ENCODE measurements at places on chromosomes 7 and 10.

DNA sequence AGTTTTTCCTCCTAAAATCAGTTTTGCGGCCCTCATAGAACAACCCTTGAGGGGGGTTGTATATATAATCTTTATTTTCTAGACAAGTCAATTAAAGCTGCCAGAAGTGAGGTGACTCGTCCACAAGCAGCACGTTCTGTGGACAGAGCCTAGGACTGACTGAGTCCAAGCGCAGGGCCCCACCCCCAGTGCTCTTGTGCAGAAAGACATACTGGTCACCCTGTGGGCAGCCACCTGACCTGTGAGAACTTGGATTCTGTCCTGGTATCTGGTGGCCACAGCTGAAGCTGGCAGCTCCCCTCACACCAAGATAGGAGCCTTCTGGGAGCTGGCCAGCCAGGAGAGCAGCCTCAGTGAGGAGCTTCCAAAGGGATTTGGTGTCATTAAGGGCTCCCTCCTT, 89.3 kb downstream of the GRK5 start:
- DNase-seq = no peak

- DNase-seq = no peak
These were observed 25.7 kb downstream of the MRPS33 start for GRCh38 chr7:140989068-140989467.

DNA sequence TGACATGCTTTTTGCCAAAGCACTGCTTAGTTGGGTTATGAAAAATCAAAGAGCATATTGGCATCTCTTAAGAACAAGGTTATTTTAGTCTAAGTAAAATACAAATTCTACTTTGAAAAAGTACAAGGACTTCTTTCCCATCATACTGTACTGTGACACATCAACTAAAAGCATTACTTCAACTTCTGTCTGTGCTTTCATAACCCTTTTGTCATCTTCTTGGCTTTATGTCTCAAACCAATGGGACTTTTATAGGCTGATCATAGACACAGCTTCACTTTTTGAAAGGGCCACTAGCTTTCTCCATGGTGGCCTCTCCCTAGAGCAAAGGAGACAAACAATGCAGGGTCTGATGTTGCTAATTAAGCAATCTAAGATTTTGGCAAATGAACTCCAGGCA, 188.9 kb upstream of the CSTF2T start:
- no peak for DNase-seq

DNA sequence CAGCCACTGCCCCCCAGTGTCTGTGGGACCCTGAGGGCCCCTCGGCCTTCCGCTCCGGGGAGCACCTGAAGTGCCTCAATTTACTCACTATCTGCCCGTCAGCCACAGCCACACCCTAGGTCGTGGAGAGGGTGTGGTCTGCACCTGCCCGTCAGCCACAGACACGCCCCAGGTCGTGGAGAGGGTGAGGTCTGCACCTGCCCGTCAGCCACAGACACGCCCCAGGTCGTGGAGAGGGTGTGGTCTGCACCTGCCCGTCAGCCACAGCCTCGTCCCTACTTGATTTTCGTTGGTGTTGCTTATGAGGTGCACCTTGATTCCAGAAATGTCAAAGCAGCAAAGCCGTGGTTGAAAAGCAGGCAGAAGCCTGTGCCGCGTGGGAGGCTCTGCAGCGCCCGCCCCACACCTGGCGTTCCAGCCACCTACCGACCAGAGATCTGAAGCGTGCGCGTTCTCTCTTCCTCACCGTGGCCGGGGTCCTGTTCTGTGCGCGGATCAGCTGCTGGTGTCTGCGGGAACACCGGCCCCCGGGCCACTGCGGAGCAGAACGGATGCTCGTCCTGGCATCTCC, 101.6 kb downstream of the DYNC2I1 start:
- DNase-seq = peak; percentile 58

- DNase-seq = no peak
These were observed 66.7 kb downstream of the EMX2 start for GRCh38 chr10:117609095-117609795.

DNA sequence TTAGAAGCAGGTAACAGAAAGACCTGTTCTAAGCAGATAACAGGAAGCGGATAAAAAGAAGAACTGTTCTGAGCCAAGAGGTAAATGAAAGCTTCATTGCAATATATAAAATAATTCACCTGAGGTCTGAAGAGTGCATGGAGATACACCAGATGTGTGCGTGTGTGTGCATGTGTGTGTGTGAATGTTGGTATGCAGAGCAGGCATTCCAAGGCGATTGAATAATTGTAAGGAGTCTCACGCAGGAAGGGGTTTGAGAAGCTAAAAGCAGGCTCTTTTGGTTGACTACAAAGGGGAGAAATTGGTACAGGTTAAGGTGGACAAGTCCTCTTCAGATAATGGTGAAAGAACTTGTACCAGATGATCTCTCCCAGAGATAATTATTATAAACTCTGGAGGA, 450.6 kb downstream of the DNAJB9 start:
- DNase-seq = no peak

Data from natural killer cell (primary cell).